ENCODE measurements at places on chromosomes 13 and 19.

- peak; percentile 17 for DNase-seq
These were observed 324.0 kb downstream of the GPC5 start for GRCh38 chr13:91722267-91722884.

DNA sequence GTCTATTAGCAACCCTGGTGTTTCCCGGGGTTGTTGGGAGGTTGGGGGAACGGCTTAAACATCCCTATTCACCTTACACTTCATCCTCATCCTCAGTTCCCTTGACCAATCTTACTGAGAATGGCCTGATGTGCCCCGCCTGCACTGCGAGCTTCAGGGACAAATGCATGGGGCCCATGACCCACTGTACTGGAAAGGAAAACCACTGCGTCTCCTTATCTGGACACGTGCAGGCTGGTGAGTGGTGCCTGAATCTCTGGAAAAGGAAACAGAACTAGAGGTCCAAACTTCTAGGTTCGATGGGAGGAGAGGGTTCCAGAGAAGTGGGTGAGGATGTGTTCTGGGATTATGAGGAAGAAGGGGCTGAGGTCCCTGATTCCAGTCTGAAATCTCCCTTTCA is 5.9 kb downstream of the PINLYP start:
- DNase-seq: no peak

DNA sequence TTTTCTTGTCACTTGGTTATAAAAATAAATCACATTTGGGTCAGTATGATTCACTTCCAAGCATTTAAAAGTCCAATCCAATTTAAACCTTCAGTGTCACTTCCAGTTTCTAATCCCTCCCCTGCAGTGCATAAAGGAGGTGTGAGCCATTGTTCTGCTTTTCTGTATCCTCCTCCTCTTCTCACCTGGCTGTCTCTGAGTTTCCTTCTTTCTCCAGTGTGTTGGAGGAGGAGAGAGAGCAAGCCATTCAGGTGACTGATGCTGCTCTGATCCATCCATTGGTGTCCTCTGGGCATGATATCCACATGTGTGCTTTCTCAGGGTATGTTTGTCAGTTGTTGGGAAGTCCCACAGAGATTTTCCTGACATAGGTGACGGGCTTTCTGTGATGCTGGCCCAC is 1.2 kb downstream of the NUDT15 start:
- no peak for DNase-seq

- no peak for DNase-seq
These were observed 12.6 kb downstream of the GPATCH1 start for GRCh38 chr19:33093420-33094210.

GRCh38 chr13:109644069-109644750 is 142.2 kb downstream of the IRS2 start:
- DNase-seq: no peak

DNA sequence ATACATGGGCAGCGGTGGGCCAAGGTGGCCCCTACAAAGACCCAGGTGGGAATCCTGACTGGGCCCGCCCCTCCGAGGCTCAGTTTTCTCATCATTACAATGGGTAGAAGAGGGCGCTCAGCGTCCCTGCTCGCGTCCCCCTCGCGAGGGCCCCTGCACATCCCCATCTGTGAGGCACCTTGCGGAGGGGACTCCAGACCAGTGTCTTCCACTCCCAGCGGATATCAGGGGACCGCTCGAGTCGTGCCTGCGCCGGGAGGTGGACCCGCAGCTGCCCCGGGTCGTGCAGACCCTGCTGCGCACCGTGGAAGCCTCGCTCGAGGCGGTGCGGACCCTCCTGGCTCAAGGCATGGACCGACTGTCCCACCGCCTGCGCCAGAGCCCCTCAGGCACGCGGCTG is 15.3 kb upstream of the COLGALT1 start:
- no peak for DNase-seq

DNA sequence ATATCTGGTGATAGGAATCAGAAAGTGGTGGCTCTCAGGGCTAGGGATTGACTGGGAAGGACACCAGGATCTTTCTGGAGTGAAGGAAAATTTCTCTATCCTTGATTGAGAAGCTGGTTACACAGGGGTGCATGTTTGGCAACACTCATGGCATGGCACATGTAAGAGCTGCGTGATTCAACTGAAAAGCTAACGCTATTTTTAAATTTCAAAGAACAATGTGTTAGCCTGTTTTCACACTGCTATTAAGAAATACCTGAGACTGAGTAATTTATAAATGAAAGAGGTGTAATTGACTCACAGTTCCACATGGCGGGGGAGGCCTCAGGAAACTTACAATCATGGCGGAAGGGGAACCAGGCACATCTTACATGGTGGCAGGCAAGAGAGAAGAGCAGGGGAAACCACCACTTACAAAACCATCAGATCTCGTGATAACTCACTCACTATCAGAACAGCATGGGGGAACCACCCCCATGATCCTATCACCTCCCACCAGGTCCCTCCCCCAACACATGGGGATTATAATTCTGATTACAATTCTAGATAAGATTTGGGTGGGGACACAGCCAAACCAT is 7.4 kb downstream of the SIGLEC8 start:
- no peak for DNase-seq

DNA sequence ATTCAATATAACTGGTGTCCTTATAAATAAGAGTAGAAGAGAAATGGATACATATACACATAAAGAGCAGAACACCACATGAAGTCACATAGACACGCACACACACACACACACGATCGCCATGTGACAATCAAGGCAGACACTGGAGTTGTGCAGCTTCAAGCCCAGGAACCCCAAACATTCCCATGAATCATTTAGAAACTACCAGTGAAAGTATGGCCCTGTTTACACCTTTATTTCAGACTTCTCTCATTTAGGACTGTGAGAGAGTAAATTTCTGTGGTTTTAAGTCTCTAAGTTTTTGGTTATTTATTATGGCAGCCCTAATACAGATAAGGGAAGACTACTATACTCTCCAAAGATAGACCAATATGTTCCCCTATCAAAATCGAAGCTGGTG is 20.4 kb upstream of the TNFSF13B start:
- DNase-seq: no peak

DNA sequence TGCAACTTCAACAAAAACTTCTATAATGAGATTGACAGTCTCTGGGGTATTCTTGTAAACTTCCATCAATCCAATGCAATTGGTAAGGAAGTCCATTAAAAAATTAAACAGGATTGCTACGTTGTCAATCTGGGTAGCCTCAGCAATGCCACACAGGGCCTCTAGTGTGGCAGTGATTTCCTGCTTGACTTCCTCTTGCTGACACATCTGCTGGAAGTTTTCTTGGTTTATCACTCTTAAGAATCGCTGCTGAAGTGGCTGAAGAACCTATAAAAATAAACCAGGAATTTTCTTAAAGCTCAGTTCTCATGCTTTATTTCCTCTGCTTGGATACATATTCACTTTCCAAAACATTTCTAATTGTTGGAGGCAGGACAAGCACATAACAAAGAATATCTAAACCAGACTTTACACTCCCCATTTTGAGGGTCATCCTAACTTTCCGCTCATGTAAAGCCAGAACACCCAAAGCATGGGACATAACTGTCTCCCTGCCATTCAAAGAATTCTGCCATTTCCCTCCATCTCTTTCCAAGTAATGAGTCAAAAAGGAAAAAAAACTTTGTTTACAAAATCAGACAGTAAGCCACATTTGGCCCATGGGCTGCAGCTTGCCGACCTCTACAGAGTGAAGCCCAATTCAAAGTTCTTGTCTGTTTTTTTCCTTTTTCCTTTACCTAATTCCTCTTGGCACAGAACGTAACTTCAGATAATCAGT is 23.2 kb upstream of the EEF1AKMT1 start:
- peak; percentile 21 for DNase-seq

GRCh38 chr13:110262508-110263291 is 44.3 kb downstream of the COL4A1 start:
- DNase-seq: no peak

DNA sequence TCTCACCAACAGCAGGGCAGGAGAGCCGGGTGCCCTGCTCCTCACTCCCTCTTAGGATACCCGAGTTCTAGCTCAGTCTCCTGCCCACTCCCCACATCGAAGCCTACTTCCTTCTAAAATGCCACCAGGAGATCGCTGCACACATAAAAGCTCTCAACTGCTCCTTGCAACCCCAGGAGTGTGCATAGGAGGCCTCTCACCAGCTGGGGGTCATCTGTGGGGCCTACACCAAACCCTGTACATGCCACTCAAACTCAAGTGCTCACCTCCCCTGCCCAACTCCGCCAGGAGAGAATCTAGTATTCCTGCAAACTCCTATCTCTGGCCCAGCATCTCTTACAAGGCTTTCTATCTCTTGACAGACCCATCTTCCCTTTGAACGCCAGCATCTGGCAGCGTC is 2.8 kb downstream of the SGTA start:
- DNase-seq: no peak

DNA sequence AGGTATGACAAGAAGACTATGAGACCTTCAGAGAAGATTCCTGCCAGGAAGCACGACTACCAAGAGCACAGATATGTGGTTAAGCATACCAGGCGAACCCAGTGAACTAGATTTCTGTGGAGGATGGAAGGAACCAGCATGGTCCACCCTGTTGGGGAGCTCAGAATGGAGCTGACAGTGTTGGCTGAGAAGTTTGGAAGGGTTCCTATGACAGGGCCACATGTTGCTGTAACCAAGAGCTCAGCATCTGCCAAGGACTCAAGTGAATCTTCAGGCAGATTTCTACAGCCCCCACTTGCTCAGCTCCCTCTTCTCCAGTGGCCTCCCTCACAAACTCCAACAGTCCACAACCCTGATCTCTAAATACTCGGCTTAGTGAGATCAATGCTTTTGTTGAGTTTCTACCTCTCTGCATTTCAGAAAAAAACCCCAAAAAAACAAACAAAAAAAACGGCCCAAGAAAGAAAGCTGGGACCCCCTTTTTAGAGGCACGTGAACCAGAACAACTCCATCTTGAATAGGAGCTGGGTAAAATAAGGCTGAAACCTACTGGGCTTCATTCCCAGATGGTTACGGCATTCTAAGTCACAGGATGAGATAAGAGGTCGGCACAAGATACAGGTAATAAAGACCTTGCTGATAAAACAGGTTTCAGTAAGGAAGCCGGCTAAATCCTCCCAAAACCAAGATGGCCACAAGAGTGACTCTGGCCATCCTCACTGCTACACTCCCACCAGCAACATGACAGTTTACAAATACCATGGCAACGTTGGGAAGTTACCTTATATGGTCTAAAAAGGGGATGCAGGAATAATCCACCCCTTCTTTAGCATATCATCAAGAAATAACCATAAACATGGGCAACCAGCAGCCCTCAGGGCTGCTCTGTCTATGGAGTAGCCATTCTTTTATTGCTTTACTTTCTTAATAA is 691.1 kb downstream of the UQCRFS1 start:
- no peak for DNase-seq

DNA sequence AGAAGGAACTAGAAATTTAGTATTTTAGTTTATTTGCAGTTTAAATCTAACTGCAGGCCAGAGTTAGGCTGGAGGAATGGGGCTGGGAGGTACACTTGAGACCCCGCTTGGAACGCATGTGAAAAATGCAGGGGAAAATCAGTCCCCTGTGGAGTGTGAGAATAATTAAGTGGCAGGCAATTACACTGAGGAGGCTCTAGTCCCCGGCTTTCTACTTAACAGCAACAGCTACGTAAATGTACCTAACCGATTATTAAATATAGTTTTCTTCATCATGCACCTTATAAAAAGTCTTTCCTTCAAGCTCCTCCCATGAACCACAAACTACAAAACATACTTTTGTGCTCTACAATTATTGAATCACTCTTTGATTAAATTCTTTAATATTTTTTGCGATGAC is 804 bp downstream of the ZNF708 start:
- no peak for DNase-seq

DNA sequence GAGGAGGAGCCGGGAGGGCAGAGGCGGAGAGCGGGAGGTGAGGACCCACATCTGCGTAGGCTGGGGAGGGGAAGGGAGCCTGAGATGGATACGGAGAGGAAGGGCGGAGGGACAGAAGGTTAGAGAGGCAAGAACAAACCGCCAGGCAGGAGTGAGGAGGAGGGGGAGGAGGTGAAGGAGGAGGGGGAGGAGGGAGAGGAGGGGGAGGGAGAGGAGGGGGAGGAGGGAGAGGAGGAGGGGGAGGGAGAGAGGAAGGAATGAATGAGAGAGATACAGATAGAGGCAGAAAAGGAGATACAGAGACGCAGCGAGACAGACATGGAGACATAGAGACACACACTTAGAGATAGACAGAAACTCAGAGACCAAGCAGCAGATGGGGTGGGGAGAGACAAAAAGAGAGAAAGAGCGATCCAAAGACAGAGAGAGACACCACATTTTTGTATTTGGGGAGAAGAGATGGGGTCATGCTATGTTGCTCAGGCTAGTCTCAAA is 782 bp upstream of the CA11 start:
- no peak for DNase-seq

- no peak for DNase-seq
These were observed 157.0 kb downstream of the KDM4B start for GRCh38 chr19:5125797-5126497.

DNA sequence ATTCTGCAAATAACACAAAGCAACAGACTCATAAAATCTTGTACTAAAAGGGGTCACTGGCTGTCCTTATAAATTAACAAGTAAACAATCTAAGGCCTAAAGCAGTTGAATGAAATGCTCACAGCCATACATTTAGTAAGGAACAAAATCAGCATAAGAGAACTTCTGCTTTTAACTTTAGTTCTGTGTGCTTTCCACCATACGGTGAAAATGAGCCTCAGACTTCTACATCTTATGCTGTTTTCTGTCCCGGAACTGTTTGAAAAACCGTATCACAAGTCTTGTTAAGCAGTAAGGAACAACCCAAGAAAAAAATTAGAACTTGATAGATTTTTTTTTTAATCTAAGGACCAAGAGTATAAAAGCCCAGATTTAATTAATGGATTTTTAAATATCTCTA is 549.1 kb upstream of the MIR17HG start:
- DNase-seq: no peak

- DNase-seq: no peak
These were observed 124.1 kb upstream of the UQCRFS1 start for GRCh38 chr19:29337029-29337428.

- peak; percentile 3 for DNase-seq
These were observed 63.4 kb upstream of the DIAPH3 start for GRCh38 chr13:60227158-60227557.

- DNase-seq: peak; percentile 16
These were observed 826 bp upstream of the BSG start for GRCh38 chr19:571566-571974.

GRCh38 chr19:44905437-44906160 is at the start of gene APOE:
APOE (plus strand) TSS chr19:44905796; CDS start chr19:44906625, 829 bp downstream.
- DNase-seq: no peak

DNA sequence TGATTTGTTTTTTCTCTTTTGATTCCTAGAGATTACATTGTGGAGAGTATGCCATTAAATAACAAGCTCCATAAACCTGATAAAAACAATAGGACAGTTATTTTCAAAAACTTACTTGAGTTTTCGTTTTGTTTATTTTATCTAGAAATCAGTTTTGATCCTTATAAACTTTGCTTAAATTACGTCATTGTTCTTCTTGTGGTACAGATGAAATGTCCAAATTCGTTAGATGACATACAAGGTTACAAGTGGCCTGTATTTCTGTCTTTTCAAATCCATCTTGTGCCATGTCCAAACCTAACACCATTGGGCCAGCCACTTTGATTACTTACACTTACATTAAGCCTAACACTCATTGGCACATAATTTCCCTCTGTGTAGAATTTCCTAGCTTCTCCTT is 372.0 kb downstream of the PCDH9 start:
- no peak for DNase-seq

Measured in fibroblast of mammary gland (primary cell).